Keratinocyte (primary cell): ENCODE measurements at places on chromosomes 11 and 22.

DNA sequence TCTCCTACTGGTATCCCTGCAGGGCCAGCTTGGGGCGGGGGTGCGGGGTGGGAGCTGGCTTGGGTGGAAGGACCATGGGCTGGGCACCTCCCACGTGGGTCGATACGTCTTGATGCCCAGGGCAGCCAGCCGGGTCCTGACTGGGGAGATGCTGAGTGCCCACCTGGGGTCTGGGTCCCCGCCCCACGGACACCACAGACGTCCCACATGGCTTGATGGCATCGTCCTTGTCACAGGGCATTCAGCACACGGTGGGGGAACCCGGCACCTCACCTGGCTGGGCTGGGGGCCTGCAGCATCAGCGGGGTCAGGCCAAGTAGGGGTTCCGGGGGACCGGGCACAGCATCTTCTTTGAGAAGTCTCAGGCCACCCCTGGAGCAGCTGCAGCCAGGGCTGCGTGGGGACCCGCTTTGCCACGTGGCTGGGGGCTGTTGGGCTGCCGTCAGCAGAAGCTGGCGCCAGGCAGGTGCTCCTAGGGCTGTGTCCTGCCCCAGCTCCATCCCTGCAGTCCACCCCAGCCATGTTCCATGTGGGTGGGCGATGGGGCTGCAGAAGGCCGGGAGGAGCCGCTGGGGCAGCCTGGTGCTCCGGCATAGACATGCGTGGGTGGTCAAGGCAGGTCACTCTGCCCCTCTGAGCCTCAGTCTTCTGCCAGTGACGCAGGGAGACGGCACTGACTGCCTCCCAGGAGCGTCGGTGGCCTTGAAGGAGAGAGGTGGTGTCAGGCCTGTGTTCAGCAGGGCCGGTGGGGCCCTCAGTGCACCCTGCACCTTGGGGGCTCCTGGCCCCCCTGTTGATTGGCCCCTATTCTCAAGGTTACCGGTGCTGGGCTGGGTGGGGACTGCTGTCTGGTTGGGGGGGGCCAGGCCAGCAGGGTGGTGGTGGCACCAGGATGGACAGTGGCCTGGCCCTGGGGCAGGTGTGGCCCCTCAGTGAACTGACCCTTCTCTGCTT lies 8.4 kb downstream of the SELENOO start:
- DNase-seq = no peak

DNA sequence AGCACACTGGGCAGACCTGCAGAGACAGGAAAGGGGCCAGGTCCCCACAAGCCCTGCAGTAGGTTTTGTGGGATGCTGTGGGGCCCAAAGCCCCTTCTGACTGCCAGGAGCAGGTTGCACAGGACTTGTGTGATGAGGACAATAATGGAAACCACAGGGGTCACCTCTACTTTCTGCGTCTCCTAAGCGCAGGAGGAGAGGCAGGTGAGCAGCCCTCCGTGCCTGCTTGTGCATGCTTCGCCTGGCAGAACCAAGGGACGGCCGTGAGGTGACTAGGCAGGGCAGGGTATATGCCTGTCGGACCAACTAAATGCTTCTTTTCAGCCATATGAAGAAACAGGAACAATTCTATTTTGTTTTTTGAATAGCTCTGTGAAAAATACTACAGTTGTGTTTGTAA lies 77.9 kb upstream of the PITPNB start:
- no peak for DNase-seq

DNA sequence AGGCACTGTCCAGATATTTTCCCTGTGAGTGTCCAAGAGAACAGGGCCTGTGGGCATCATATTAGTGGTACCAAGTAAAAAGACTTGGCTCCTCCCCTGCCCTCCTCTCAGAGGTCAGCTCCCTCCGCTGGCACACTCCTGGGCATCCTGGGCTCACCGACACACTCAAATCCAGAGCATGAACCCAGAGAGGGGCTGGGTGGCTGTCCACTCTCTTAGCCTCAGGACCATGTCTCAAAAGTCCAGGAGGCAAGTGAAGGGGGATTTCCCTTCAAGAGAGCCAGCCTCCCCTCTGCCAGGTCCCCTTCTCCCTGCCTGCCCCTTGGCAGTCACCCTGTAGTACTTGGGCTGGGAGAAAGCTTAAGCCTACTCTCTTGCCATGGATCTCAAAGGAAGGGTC lies 10.3 kb downstream of the BCL9L start:
- no peak for DNase-seq

DNA sequence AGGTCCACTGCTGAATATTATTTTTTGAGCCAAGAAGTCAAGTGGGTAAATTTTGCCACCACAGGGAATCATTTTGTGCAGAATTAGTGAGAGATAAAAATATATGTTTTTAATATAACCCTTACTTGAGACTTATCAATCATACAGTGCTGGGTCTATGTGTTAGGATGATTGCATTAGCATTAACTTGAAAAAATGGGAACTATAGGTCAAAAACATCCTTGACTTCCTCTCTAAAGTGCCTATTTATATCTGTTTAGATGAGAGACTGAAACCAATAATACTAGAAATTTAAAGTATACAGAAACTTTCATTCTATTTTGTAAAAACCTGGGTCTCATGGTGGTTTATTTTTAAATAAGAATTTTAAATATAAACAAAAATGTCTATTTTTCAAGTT lies 65.1 kb upstream of the CARD18 start:
- no peak for DNase-seq

DNA sequence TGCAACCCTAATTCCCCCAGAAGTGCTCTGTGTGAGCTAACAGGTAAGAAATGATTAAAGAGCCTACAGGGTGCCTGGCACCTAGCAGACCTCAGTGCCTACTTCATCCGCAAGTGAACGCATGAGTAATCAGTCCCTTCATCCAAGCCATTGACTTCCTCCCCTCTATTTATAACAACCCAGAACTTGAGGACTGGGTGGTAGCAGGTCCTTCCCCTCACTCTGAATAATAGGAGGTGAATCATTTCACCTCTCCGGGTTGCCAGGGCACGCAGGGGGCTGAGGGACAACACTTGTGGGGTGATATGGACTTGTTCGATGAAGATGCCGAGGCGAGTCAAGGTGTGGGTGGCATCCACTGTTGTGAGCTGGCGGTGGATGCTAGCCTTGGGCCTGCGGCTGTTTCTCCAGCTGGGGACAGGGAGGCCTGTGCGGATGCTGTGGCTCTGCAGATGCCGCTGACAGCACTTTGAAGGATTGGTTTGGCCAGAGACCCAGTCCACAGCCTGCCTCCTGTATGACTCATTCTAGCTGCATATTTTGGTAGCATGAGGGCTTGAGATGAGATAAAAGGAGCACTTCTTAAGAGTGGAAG lies 11.7 kb upstream of the SORL1-AS1 start:
- peak; percentile 80 for DNase-seq

GRCh38 chr11:95764267-95764898 lies 25.2 kb downstream of the FAM76B start:
- no peak for DNase-seq

GRCh38 chr22:37007651-37008050 lies 11.6 kb downstream of the TST start:
- DNase-seq = no peak
